ENCODE measurements at places on chromosomes 3 and 15. TPM values are rescaled to one million over a fixed set of nuclear protein-coding genes. Genes with fewer than 3 reads are reported as not detected.

NTRK3 gene
- polyA plus RNA-seq: 8.9 TPM

TRIM71 gene
- polyA plus RNA-seq: 0.92 TPM

DUOX2 gene
- polyA plus RNA-seq: 0.26 TPM

SERPINI2 gene
- not detected for polyA plus RNA-seq

TMEM62 gene
- 14.7 TPM for polyA plus RNA-seq

PLSCR5 gene
- not detected for polyA plus RNA-seq

LRRN1 gene
- 0.41 TPM for polyA plus RNA-seq

GPR176 gene
- 2.9 TPM for polyA plus RNA-seq

KLF15 gene
- polyA plus RNA-seq: 30.0 TPM

HYAL1 gene
- 126 TPM for polyA plus RNA-seq

DUOXA1 gene
- 0.52 TPM for polyA plus RNA-seq

CLDN11 gene
- 1.6 TPM for polyA plus RNA-seq

SAMD7 gene
- polyA plus RNA-seq: not detected

B3GALNT1 gene
- polyA plus RNA-seq: 18.0 TPM

ALS2CL gene
- 43.0 TPM for polyA plus RNA-seq

CHRNA3 gene
- not detected for polyA plus RNA-seq

Measured in kidney (tissue), 22 donors.